ENCODE measurements at places on chromosomes 4 and X.

DNA sequence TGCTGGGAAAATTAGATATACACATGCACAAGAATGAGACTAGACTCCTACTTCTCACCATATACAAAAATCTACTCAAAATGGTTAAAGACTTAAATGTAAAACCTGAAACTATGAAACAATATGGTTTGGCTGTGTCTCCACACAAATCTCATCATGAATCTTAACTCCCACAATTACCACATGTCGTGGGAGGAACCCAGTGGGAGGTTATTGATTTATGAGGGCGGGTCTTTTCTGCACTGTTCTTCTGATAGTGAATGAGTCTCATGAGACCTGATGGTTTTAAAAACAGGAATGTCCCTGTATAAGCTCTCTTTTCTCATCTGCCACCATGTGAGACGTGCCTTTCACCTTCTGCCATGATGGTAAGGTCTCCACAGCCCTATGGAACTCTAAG lies 48.5 kb upstream of the DDX60 start:
- DNase-seq = no peak

- no peak for DNase-seq
Observed at GRCh38 chr4:7111441-7111840, 43.6 kb upstream of the GRPEL1 start.

GRCh38 chrX:14554131-14554715 lies 24.9 kb downstream of the GLRA2 start:
- DNase-seq = no peak

- DNase-seq = no peak
Observed at GRCh38 chr4:3877868-3878267, 111.7 kb downstream of the ADRA2C start.

DNA sequence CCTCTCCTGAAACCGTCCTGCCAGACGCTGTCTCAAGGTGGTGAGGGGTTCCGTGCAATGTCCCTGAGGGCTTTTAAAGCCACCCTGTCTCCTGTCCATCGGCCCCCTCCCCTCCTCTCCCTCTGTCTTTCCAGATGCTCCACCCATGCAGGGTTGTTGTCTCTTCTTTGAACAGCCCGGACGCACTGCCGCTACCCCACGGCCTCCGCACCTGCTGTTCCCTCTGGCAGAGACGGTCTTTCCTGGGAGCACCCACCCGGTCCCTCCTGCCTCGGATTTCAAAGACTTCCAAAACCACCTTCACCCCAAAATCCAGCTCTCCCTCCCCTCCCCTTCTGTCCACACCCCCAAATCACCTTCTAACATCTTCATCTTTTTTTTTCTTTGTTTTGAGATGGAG lies 4.1 kb upstream of the ASMT start:
- DNase-seq = no peak

GRCh38 chrX:48714573-48714972 lies 18.0 kb downstream of the SUV39H1 start:
- DNase-seq = no peak

- DNase-seq = no peak
Observed at GRCh38 chr4:113759696-113760093, 1.8 kb downstream of the CAMK2D start.

- DNase-seq = no peak
Observed at GRCh38 chr4:6233929-6234328, 33.6 kb upstream of the JAKMIP1 start.

DNA sequence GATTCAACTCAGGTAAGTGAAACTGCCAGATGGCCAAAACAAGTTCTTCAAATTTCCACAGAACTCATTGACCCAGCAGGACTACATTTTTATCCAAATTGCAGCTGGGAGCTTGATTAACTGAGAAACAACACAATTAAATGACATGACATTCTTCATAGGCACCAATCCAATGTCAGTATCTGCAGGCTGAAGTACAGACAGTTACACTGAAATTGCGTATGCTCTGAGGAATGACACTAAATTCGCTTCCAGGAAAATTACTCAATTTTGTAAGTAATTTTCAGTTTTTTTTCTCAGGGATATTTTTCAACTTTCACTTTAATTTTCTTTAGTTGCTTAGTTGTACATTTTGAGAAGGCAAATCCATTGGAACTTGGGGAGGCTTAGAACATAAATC lies 4.5 kb downstream of the C1GALT1C1 start:
- no peak for DNase-seq

DNA sequence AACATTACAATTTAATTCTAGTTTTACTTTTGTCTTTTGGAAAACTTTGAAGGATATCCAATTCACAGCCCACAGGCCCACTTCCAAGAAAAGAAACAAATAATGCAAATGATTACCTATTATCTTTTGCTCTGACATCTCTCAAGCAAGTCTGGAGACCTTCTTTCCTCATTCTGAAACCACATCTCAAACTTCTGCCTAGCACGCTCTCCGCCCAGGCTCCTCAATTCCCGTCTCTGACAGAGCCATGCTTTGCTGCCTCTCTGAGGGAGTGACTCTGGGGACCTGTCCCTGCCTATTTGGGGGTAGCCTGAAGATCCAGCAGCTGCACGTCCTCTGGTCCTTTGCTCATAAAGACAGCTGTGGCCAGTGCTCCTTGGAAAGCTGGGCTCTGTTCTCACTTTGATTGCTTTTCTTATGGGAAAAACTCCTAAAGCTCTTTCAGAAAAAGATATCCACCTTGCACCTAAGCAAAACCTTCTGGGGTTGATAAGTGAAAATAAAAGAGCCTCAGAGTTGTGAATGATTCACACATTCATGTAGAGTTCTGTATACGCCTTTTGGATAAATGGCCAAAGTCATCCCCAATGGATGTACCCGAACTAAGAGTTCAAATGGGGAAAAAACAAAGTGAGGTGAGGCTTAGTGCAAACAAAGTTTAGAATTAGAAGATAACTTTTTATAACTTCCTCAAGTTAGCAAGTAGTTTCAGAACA lies 72.4 kb upstream of the TNIP3 start:
- no peak for DNase-seq

DNA sequence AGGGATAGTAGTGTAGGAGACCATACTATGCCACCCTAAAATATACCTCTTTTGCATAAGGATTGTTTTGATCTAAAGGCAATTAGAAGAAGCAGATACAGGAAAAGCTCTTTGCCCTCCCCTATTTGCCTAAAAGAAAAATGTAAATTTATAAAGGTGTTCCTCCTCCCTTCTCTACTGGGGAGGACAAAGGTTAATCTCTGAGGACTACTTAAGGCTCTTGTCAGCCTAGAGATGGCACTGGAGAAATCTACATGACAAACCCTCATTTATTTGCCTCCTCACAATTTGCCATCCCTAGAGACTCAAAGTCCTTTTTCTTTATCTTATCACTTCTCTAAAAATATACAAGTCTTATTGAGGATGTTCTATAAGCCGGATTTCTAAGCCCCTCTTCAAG lies 1021.8 kb downstream of the STPG2 start:
- DNase-seq = no peak

GRCh38 chr4:1792832-1793495 lies at the start of gene FGFR3:
FGFR3 (plus strand) TSS chr4:1793293; CDS start chr4:1793935, 642 bp downstream.
- DNase-seq = no peak

DNA sequence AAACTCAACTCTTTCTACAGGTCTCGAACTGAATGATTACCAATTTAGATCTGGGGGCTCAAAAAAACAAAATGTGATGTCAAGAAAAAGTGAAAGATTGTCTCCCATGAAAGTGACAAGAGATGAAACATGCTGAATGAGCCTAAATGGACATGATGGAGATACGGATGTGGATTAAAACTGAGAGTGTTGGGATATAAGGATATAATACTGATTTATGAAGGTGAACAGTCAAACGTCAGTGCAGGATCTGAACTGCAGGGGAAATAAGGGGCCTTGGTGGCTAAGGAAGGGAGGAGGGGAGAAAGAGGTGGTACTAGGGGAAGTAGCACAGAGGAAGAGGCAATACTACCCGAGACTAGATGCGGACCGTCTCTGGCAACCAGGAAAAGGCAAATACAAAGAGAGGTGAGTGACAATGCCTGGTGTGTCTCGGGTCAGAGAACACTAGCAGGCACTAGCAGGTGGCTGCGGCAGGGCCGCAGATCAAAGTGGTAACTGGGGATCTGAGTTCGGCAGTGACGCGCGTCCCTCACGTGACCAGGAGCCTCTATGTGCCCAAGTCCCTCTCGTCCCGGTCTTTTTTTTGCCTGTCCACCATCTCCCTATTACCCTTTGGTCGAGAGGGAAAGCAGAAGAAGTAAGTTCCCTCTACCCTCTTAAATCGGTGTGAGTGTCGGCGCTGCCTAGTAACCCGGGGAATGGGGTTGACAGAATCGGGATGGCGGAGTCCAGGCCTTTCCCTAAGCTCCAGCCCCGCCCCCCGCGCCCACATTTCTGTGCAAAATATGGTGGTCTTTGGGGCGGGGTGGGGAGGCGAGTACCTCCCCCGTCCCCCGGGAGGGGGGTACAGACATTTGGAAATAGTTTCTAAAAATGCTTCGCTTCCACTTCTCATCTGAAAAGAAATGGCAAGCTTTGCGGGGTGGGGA lies at the start of gene TCEAL1:
TSS of gene TCEAL1 (plus strand) at position 590 of the 932 bp plus-strand sequence. CDS start 942 bp downstream, outside the sequence.
- peak; percentile 50 for DNase-seq

DNA sequence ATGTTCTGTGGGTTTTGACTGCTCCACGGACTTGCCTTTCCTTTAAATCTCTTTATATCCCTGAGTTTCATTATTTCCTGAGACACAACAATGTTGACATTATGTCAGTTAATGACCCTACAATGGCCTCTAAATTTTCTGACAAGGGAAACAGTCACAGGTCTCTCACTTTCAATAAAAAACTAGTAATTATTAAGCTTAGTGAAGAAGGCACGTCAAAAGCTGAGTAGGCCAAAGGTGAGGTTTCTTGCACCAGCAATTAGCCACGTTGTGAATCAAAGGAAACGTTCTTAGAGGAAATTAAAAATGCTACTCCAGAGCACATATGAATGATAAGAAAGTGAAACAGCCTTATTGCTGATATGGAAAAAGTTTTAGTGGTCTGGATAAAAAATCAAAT lies 930.2 kb upstream of the GRID2 start:
- DNase-seq = no peak

- DNase-seq = no peak
Observed at GRCh38 chr4:133096972-133097371, 52.1 kb upstream of the PCDH10 start.

GRCh38 chr4:133969202-133969848 lies 232.3 kb downstream of the PABPC4L start:
- DNase-seq = peak; percentile 17

GRCh38 chr4:5952975-5953951 lies 60.4 kb upstream of the CRMP1 start:
- no peak for DNase-seq

DNA sequence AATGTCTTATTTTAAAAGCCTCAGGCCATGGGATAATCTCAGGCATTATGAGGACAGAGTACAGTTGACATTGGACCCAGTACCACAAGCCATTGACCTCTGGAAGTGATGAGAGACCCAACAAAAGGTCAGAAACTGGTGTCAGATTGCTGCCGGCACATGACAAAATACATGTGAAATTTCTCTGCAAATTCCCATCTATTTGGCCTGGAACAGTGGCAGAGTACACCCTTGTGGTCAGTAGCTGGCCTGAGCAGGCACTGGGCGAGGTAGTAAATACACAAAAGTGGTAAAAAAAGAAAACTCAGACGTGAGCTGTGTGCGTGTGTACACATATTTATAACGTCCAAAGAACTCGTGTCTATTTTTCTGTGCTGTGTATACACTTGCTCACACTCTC lies 155.5 kb downstream of the DHX15 start:
- DNase-seq = no peak

DNA sequence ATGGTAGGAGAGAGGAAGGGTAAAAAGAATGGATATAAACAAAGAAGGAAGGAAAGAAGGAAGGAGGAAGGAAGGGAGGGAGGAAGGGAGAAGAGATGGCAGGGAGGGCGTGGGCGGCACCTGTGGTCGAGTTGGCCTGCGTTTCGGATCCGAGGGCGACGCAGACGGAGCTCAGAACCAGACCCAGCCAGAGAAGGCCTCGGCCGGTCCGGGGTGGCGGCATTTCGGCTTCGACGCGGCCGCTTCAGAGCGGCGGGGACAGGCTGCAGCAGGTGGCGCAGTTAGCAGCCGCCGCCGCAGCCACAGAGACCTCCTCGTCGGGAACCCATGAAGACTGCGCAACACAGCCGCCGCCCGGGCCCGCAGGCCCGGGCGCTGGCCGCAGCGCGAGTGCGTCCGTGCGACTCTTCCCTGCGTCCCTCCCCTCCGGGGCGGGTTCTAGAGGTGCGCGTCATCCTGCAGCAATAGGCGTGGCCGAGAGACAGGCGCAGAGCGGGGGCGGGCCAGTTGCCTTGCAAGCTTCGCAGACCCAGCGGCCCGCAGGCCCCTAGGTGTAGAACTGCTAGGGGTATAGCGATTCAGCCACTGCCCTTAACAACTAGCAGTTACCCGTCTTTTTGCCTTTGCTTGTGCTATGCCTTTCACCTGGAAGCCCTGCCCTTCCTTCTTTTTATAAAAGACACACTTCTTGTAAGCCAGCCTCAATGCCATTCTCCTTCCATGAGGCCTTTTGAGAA lies at the start of gene IDS:
TSS of gene IDS (minus strand) at position 392 of the 737 bp plus-strand sequence. CDS start at position 223, 169 bp downstream.
- peak; percentile 83 for DNase-seq

GRCh38 chr4:105257817-105258495 lies 111.3 kb downstream of the TET2 start:
- no peak for DNase-seq

DNA sequence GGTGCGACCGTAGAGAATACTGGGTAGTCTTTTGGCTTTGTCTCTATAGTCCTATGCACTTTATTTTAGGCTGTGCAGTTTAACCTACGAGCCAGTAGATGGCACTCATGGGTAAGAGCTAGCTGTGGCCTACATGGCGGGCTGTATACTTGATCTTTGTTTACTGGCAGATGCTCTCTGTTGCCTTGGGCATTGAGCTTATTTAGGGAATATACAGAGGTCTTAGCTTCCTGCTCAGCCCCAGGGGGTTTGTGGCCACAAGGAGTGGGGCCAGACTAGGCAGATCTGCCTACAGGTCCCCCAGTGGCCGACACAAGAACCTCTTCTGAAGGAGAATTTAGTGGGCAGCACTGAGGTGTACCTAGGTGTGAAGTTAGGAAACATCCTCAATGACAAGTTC lies 227.6 kb upstream of the HDX start:
- peak; percentile 21 for DNase-seq

DNA sequence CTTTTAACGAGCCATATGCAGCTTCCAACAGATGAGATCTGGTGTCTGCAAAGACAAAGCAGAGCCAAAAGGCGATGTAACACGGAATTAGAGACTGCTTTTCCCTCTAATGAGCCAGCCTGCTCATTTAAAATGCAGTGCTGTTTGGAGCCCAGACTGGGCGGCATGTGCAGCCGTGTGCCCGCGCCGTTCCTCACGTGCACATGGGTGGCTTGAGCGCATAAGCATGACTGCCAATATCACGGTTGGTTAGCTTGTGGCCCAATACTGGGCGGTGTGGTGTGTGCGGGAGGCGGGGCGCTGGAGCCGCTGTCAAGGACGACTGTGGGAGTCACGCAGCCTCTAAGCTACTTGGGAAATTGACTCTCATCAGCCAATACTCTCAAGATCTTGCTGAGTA lies 87.0 kb upstream of the SCOC start:
- DNase-seq = peak; percentile 83

All from NCI-H1694 treated with DMSO at 0.1 percent for 48 hours (cell line).